ENCODE measurements at places on chromosomes 4 and X.
A peak's percentile ranks its signal among the peaks of the same experiment; 100 is the strongest.

DNA sequence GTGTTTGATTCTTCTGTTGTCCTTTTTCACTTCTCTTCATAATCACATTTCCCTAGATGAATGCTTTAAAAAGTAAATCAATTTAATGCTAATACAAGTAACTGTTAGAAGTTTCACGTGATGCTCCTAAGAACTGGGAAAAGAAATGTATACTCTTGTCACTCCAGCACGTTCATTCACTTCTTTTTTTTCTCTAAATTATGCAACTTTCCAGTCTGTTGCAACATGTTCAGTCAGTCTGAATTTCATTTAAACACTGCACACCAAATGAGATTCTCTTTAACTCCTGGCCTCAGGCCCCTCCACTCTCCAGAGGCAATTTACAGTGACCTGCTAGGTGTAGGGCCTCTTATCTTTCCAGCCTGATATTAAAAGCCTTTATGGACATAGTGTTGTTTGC, 321.9 kb downstream of the HS3ST1 start:
- DNase-seq = no peak

- peak; percentile 38 for DNase-seq
Measured at GRCh38 chr4:78014889-78015886, 41.9 kb upstream of the FRAS1 start.

GRCh38 chr4:34767407-34767806, 1476.9 kb downstream of the ARAP2 start:
- no peak for DNase-seq

GRCh38 chr4:133102612-133103409, 46.3 kb upstream of the PCDH10 start:
- no peak for DNase-seq

DNA sequence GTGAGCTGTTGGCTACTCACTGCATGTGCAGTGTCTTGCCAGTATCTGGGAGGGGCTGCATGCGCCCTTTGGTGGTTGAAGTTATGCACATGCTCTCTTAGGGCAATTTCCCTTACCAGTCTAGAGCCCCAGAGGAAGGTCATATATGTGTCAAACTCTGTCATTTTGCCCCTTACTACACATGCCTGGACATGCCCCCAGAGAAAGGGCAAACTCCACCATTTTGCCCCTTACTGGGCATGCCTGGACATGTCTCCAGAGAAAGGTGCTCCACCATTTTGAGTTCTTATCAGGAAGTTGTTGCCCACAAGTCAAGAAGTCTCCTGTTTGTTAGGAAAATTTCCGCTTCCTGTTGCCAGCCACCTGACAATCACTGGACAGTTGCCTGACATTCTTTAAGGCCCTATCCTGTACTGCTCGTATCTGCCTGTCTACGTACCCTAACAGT, 56.4 kb upstream of the PLAC8 start:
- DNase-seq = no peak

DNA sequence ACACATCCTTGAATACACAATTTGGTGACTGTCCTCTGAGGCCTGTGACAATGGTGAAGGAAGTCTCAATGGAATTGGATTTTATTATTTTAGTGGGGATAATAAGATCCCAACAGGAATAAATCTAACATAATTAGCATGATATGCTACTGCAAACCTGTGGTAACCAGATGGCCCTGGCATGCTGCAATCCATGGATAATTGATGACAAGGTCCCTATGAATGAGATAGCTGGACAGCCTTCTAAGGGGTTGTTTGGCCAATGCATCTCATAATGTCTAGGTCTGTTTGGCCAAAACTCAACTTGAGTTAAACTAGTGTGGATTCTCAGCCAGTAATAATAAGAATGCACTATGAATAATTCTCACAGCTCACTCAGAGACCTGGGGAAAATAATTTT, 145.3 kb upstream of the GALNTL6 start:
- DNase-seq = no peak

- DNase-seq = no peak
Measured at GRCh38 chr4:33746979-33747378, 2497.3 kb downstream of the ARAP2 start.

Measured in NCI-H774 (cell line).